AG10803 (cell line): ENCODE measurements at places on chromosomes 3 and 15.

GRCh38 chr3:14890476-14890875, 56.9 kb upstream of the NR2C2 start:
- peak; percentile 16 for DNase-seq

DNA sequence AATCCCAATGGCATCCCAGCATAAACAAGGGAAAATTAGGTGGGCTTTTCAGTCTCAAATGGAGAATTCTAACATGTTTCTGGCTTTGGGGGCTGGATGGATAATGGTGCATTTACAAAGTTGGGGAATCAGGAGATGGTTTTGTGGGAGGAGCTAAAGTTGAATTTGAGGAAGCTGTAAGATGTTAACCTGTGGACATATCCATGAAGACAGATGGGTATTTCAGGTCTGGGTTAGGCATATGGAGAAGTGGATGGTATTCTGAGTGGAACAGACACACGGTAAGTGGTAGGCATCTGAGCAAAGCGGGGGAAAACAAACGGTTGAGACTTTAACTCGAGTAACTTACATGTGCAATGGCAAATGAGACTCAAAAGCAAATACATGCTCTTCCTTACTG, 1.7 kb upstream of the LMLN start:
- no peak for DNase-seq

DNA sequence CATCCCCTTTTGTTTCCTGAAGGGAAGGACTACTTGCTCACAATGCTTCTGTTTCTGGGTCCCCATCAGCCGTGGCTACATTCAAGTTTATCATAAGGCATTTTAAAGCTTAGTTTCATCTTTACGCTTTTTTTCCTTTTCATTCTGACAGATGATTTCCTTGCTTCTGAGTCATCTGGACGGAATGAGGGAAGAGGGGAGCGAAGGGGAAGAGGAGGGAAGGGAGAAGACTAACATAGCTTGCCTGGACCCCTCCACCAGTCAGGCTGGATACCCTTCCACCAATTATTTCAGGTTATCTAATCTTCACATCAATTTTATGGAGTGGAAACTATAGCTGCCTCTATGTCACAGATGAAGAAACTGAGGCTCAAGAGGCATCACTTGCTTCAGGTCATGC, 27.6 kb downstream of the FAM3D start:
- no peak for DNase-seq

DNA sequence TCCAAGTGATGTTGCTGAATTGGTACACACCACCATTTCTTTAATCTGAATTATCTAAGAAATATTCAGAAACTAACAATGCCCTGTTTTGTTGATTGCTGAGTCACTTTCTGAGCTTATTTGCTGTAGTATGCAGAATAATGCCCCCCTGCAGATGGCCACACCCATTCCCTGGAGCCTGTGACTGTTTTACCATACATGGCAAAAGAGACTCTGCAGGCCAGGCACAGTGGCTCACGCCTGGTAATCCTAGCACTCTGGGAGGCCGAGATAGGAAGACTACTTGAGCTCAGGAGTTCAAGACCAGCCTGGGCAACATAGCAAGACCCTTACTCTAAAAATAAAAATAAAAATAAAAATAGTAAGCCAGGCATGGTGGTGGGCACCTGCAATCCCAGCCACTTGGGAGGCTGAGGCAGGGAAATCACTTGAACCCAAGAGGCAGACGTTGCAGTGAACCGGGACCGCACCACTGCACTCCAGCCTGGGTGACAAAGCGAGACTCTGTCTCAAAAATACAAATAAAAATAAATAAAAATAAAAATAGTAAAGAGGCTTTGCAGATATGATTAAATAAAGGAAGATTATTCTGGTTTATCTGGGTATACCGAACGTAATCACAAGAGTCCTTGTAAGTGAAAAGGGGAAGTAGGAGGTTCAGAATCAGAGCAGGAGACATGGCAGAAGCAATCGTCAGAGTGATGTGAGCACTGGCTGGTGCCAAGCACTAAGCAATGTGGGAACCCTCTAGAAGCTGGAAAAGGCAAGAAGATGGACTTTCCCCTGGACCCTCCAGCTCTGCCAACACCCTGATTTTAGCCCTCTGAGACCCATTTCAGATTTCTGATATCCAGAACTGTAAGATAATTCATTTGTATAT, 19.0 kb downstream of the PCYT1A start:
- peak; percentile 74 for DNase-seq

- DNase-seq = peak; percentile 68
Measured at GRCh38 chr15:32884146-32884545, 166.3 kb downstream of the GREM1 start.

GRCh38 chr3:104669083-104669482, 697.6 kb upstream of the ALCAM start:
- no peak for DNase-seq

- DNase-seq = no peak
Measured at GRCh38 chr3:53049987-53050386, 4.1 kb upstream of the SFMBT1 start.

DNA sequence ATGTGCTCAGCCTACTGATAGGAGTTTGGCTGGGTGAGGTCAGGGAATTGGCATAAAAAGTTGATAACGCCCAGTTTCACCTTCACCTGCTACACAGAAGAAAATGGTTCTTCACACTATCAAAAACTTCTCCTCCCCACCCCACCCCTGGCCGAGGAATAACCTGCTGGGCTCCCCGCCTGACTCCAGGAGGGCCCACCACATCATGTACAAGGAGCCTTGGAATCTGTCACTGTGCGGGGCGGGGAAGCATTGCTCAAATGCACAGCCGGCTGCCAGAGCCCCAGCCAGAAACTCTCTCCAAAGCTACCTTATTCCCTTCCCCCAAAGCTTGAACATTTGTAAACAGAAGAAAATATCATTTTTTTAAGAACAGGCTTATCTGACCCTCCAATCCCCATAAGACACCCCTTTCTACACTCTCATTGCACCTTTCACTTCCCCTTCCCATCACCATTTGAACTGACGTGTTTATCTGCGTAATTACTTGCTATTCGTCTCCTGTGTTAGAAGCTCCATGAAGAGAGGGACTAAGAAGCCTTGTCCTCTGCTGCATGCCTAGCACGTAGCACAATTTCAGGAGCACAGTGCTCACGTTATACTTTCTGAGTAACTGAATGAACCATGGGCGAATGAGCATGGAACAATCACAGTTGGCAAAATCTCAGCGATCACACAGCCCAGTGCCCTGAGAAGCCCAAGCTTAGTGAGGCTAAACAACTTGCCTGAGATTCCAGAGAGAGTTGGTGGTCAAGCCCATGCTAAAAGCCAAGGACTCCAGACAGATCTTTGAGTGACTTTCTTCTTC, 82.9 kb downstream of the HES1 start:
- DNase-seq = no peak

GRCh38 chr3:55607844-55608243, 120.7 kb upstream of the WNT5A start:
- no peak for DNase-seq

- peak; percentile 92 for DNase-seq
Measured at GRCh38 chr3:110413807-110414748, 657.5 kb upstream of the NECTIN3 start.

GRCh38 chr3:180215866-180216265, 179.1 kb upstream of the PEX5L start:
- no peak for DNase-seq

- DNase-seq = no peak
Measured at GRCh38 chr3:127747066-127747465, 74.3 kb downstream of the ABTB1 start.

GRCh38 chr3:147699175-147699838, 290.1 kb downstream of the ZIC1 start:
- DNase-seq = peak; percentile 52

GRCh38 chr15:31489281-31489680, 162.6 kb downstream of the KLF13 start:
- no peak for DNase-seq

- DNase-seq = no peak
Measured at GRCh38 chr15:40136470-40137302, 24.2 kb upstream of the BUB1B start.

DNA sequence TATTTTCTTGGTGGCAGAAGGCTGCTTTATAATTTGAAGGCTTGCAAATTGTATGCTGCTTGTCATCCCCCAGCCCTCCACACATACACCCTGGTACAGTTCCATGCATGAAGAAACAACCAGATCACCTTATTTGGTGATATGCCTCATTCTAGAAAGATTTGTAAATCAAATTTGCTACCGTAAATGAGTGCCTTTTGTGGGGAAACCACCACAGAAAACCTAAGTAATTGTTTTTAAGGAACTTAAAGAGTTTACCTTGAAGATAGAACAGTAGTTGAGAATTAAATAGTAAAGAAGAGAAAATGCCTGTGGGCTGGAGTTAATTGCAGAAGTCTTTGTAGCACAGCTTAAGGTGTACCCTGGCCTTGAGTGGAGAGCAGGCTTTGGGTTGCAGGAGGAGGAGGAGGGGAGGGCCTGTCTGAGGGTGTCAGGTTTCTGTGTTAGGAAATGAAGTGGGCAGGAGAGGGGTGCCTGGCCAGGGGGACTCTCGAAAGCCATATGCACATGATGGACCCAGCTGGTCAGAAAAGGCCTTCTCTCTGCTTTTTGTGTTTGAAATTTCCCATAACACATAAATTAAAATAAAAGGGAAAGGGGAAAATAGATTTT, 6.9 kb downstream of the NIPA2 start:
- DNase-seq = peak; percentile 25

- peak; percentile 74 for DNase-seq
Measured at GRCh38 chr15:99613887-99614647, 48.3 kb downstream of the MEF2A start.

GRCh38 chr3:98555025-98555379, 23.2 kb downstream of the GPR15 start:
- DNase-seq = no peak

GRCh38 chr3:77370413-77370812, 330.5 kb downstream of the ROBO2 start:
- DNase-seq = peak; percentile 42

DNA sequence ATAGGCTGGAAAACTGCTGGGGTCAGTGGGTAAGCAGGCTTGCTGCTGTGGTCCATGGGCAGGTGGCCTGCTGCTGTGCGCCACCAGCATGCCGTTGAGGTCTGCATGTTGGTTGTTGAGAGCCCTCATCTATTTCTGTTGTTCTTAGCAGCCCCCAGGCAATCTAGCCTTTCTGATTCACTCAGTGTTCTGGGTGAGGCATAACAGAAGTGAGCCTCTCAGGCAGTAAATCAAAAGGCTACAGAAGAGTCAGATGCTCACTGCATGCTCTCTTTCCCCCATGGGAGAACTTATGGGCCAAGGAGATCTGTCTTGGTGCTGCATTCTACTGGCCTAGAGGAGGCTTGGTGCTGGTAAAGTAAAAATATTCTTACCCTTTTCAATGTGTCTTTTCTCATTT, 67.8 kb upstream of the ATP10A start:
- peak; percentile 34 for DNase-seq

DNA sequence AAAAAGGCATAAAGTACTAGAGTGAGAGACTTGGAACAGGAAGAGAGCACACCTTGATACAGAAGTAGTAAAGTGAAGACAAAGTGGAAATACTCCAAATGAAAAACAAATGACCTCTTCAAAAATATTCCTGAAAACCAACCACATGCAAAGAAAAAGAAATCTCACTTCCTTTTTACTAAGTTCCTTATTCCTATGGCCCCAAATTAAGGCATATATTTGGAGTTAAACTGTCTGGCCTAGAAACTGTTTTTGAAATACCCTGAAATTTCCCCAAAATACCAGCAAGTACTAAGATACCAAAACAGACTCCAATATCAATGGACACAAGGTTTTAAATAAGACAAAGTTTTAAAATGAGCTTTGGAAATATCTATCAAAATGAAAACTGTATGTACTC, 58.2 kb downstream of the ZNF148 start:
- no peak for DNase-seq

GRCh38 chr3:191523148-191523547, 62.2 kb downstream of the PYDC2 start:
- DNase-seq = no peak

GRCh38 chr3:143170074-143170473, 50.5 kb downstream of the CHST2 start:
- no peak for DNase-seq

GRCh38 chr15:78680431-78681075, 39.5 kb upstream of the CHRNB4 start:
- DNase-seq = no peak

GRCh38 chr15:97866959-97867358, 93.5 kb upstream of the ARRDC4 start:
- no peak for DNase-seq

DNA sequence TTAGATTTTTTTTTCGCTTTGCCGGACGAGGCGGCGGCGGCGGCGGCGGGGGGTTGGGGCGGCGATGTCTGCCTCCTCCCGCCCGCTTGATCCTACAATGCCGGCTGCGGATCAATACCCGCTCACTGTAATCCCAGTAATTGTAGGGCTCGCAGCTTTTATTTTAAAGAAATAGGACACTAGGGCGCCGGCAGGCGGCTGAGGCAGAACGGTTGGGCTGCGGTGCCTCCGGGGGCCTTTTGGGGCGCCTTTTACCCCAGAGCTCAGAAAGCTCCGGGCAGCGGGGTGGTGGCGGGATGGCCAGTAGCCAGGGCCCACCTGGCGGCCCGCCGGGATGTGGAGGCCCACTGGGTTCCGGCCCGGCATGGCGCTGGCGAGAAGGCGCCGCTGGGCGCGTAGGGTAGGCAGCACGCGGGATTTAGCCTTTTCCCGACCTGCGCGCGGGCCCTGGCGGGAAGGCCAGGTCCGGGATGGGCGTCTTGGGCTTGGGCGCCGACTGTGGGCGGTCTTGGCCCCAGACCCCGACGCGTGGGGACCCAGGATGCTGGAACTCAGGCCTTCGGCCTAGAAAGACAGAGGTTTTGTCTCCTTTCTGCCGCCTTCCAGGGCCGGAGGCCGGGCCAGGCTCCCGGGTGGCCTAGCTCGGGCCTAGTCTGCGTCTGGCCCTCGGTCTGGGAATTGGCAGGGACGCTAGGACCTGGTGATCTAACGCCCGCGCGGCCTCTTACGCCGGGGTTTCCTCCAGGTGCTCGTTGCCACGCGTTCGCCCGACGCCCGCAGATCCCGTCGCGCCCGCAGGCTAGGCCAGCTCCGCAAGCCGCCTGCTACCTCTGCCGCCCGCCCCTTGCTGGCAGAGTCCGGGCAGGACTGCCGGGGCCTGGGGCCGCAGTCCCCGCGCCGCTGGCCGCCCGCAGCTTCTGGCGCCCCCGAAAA, 15.5 kb upstream of the ONECUT1 start:
- no peak for DNase-seq

GRCh38 chr15:53072077-53072476, 281.9 kb upstream of the ONECUT1 start:
- peak; percentile 6 for DNase-seq

- DNase-seq = no peak
Measured at GRCh38 chr15:78207110-78207458, 27.3 kb downstream of the ACSBG1 start.

GRCh38 chr15:64909546-64909945, 2.2 kb upstream of the ANKDD1A start:
- no peak for DNase-seq

GRCh38 chr3:46916799-46917198, 39.3 kb downstream of the PTH1R start:
- no peak for DNase-seq

- DNase-seq = peak; percentile 20
Measured at GRCh38 chr15:90086868-90087268, 15.4 kb downstream of the IDH2 start.
